ENCODE measurements at places on chromosomes 12 and 14.

- no peak for DNase-seq
Measured at GRCh38 chr14:55701638-55702037, 121.6 kb downstream of the KTN1 start.

DNA sequence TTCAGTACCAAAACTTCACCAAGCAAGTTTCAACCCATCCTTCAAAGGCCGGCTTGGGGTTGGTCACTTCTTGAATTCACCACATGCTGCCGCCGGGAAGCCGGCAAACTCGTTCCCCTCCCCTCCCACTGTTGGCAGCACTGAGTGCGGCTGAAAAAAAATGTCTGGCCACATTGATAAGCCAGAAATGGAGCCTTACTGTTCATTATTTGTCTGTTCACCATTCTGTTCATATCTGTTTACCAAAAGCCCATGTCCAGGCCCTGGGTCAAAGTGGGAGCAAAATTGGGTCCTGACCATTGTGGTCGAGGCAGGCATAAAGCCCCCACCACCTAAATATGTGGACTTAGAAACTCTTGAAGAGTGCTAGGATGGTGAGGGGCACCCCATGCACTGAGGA lies 7.3 kb upstream of the HSP90AA1 start:
- no peak for DNase-seq

- no peak for DNase-seq
Measured at GRCh38 chr14:77302926-77303325, 17.8 kb downstream of the POMT2 start.

DNA sequence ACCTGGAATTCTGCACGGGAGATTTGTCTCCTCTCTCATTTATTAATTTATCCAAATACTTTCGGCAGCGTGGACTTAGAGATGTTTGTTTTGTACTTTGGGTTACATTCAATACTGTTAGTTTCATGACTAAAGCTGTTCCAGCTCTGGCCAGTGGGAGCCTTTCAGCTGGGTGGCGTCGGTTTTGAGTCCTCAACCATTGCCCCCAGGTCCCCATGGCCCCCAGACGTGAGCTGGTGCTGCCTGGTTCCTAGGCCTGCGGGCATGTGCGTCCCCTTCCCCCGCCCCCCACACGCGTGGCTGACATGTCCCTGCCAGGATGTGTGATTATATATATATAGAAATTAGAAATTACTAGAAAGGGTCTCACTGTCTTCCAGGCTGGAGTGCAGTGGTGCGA lies 48.2 kb downstream of the KIF26A start:
- peak; percentile 65 for DNase-seq

DNA sequence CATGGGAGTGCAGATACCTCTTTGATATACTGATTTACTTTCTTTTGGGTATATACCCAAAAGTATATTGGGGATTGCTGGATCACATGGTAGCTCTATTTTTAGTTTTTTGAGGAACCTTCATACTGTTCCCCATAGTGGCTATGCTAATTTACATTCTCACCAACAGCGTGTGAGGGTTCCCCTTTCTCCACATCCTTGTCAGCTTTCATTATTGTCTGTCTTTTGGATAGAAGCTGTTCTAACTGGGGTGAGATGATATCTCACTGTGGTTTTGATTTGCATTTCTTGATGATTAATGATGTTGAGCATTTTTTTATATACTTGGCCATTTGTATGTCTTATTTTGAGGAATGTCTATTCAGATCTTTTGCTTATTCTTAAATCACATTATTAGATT lies 44.1 kb upstream of the JDP2 start:
- DNase-seq, result no peak

- no peak for DNase-seq
Measured at GRCh38 chr12:67698672-67699581, 50.4 kb downstream of the DYRK2 start.

GRCh38 chr14:53367644-53368026 lies 214.5 kb upstream of the DDHD1 start:
- DNase-seq, result no peak

- no peak for DNase-seq
Measured at GRCh38 chr12:83477696-83478095, 791.0 kb downstream of the TMTC2 start.

Measured in NCI-H526 treated with DMSO at 0.1 percent for 48 hours (cell line).